ENCODE measurements at places on chromosomes 5 and 9. TPM values are rescaled to one million over a fixed set of nuclear protein-coding genes. Genes with fewer than 3 reads are reported as not detected.

The GAS1 gene
- 0.13 TPM for total RNA-seq

The PTGS1 gene
- total RNA-seq = 61.2 TPM

The SH2D3C gene
- total RNA-seq = 0.49 TPM

The CDKN2B gene
- 0.05 TPM for total RNA-seq

The NUDCD2 gene
- 58.6 TPM for total RNA-seq

The FGF1 gene
- total RNA-seq = not detected

The ARHGEF37 gene
- total RNA-seq = 3.2 TPM

The GIN1 gene
- total RNA-seq = 4.5 TPM

The CARTPT gene
- total RNA-seq = not detected

The MSH3 gene
- 18.9 TPM for total RNA-seq

The FCHO2 gene
- total RNA-seq = 25.3 TPM

The GPR21 gene
- total RNA-seq = not detected

The RANBP17 gene
- total RNA-seq = not detected

The THBS4 gene
- 0.31 TPM for total RNA-seq

The RNF180 gene
- 7.8 TPM for total RNA-seq

The TUSC1 gene
- 4.4 TPM for total RNA-seq

The INSL4 gene
- total RNA-seq = not detected

The TXNDC8 gene
- total RNA-seq = not detected

The PPP3R2 gene
- not detected for total RNA-seq

The PCDHB6 gene
- total RNA-seq = 1.9 TPM

The PCDHB12 gene
- 0.44 TPM for total RNA-seq

All from Panc1 (cell line).